ENCODE measurements at places on chromosomes 7 and 10. TPM values are rescaled to one million over a fixed set of nuclear protein-coding genes. Genes with fewer than 3 reads are reported as not detected.

The NUTM2A gene
- total RNA-seq = 0.69 TPM

The LRRD1 gene
- 1.8 TPM for total RNA-seq

The CYP3A4 gene
- total RNA-seq = not detected

The LMOD2 gene
- total RNA-seq = 5.4 TPM

The PRKG1 gene
- 126 TPM for total RNA-seq
